ENCODE measurements at places on chromosomes 13 and 19. TPM values are rescaled to one million over a fixed set of nuclear protein-coding genes. Genes with fewer than 3 reads are reported as not detected.

The CABP5 gene
- not detected for total RNA-seq

The RASL11A gene
- 123 TPM for total RNA-seq

The C19orf33 gene
- 18.2 TPM for total RNA-seq

DNA sequence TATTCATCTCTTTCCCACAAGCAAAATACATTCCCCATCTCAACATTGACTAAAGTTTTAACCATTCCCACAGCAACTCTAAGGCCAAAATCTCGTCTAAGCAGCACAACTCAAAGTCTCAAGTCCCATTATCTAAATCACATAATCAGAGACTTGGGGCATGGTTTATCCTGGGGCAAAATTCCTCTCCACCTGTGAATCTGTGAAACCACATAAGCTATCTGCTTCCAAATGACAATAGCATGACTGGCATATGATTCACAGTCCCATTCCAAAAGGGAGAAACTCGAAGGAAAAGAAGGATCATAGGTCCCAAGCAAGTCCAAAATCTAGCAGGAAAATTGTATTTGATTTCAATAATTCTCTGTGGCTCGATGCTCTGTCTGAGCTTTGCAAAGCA lies 73.0 kb downstream of the ANKRD10 start:
- no peak for DNase-seq

GRCh38 chr13:39998166-39998565 lies 342.7 kb downstream of the COG6 start:
- DNase-seq: no peak

GRCh38 chr19:6979399-6979798 lies 41.8 kb downstream of the MBD3L2B start:
- no peak for DNase-seq

DNA sequence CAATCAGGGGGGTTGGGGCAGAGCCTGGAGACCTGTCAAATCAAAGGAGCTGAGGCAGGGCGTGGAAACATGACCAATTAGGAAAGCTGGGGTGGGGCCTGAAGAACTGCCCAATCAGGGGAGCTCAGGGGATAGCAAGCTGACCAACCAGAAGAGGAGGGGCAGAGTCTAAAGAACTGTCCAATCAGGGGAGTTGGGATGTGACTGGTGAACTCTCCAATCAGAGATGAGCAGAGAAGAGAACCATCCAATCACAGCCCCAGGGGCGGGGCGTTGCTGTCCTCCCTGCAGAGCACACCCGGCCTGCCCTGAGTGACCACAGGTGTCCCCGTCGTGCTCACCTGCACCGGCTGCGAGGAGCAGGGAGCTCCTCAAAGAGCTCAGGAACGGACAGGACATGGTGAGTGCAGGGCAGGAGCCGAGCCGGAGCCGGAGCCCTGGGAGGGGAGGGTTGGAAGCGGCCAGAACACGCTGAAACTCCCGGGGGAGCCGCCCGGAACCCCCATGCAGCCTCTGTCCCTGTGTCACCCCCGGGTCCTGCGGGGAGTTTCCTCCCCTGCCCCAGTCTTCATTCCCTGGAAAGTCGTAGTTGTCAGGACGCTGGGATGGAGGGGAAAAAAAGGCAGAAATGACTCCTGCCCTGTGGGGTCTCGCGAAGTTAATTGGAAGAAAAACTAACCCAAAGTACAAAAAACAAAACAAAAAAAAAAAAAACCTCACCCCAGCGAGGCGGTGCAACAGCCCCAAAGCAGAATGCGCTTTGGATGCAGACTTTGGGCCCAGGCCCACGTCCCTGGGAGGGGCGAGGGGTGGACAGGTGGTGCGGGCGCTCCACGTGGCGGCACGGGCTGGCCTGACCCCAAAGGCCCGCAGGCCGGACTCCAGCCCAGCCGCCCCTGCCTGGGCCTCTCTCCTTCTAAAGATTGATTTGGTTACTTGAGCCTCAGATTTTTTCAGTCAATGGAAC lies at the start of gene ZNF556:
TSS of gene ZNF556 (plus strand) at position 311 of the 967 bp plus-strand sequence. CDS start at position 398, 87 bp downstream.
- no peak for DNase-seq

- DNase-seq: no peak
These were observed 515.3 kb upstream of the SGCG start for GRCh38 chr13:22665506-22665905.

- DNase-seq: no peak
These were observed at the start of gene SYCN for GRCh38 chr19:39203372-39204341. SYCN (minus strand) TSS chr19:39204263; CDS start chr19:39204254, 9 bp downstream.

GRCh38 chr19:40057166-40057565 lies 1.1 kb upstream of the ZNF780B start:
- DNase-seq: no peak

DNA sequence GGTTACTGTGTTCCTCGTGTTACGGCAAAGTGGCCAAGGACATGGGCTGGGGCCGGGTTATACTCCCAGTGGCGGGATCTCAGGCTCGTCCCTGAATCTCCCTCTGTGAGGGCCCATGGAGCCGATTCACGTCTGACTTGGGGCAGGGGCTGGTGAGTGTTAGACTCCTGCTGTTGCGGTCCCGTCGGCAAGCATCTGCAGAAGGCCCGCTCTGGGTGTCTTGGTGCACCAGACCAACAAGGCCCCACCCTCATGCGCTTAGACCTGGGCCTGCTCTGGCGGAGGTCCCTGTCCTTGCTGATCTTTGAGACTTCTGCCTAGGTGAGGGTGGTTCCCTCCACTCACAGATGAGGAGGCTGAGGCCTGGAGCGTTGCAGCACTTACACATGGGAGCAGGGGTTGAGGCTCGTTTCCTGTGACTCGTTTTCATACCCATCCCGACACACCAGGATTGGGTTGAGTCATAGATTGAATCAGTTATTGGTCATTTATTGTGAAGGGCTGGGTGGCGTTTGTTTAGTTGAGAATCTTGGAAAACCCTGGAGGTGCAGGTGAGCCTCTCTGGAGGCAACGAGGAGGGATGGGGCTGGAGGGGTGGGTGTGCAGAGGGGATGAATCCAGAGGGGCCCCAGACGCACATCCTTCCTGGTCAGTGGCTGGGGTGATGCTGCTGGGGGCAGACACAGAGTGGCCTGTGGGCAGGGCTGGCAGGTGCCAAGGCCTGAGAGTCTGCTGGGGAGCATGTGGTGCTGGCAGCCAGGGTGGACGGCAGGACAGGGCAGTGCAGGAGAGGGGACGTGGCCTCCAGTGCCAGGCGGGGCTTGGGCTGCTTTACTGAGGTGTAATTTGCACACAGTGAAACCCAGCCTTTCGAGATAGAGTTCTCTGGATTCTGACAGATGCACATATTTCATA lies 4.6 kb downstream of the EPN1 start:
- no peak for DNase-seq

DNA sequence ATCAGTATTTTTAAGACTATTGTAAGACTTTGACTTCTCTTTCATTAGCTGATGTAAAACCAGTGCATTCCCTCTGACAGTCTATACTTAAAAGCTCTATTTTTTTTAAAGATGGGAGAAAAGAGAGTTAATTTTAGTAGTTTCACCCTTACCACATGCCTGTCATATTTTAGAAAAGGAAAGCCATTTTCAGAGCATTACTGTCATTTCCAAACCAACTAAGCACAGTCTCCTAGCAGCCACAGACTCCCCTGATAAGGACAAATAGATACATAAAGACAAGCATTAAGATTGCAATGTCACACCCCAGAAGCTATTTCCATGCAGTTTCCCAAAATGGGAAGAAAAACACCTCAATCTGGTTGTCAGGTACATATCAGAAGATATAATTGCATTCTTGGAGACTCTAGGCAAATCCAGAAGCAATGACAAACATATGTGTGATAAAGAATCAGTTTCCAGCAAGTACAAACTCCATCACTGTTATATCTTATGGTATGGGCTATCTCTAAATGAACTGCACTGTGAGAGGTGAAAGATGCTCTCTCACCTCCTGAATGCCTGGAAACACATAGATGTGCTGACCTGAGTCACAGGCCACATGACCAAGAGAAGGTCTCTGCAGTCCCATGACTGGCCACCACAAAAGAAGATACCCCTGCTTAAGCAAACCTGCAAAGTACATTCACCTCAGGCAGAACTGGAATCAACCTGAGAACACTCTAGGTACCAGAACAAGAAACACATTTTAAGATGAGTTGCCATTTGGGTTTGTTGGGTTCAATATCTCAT lies 303.3 kb downstream of the POU4F1 start:
- no peak for DNase-seq

DNA sequence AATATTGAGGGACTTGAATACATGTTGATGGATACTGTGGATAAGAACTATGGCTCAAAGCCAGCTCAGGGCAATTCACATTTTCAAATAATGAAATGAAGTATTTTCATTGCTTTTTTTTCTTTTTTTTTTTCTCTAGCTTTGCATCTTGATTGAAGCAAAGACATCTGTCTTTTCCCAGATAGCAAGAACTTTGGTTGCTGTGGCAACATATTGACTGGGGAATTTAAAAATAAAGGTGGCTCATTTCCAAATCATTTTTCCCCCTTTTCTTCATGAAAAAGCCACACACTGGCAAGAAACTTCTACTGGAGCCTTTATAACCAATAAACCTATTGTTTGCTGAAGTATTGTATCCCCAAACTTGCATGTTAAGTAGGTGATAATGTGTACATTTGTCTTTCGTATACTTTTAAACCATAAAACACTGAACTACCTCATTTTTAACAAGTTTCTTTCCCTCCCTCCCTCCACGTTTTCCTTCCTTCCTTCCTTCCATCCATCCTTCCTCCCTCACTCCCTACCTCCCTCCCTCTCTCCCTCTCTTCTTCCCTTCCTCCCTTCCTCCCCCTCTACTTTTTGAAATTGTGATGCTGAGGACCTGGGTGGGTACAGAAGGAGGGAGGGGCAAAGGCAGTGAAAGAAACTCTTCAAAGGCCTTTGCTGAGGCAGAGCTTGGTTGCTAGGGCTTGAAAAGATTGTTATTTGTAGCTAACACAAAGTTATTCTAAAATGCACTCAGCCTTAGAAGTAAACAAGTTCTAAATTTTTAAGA lies 343.5 kb upstream of the SPRY2 start:
- no peak for DNase-seq
